ENCODE measurements at places on chromosomes 7 and 10. TPM values are rescaled to one million over a fixed set of nuclear protein-coding genes. Genes with fewer than 3 reads are reported as not detected.

GRCh38 chr7:21944616-21945453, 864 bp downstream of the CDCA7L start:
- H3K27me3 ChIP-seq: no peaks in the 10 kb centered on the region
- H3K4me1 ChIP-seq: peaks cover 1% of the 10 kb centered on the region
- H3K4me3 ChIP-seq: peak overlapping the region; percentile 76
- DNase-seq: peak; percentile 57
- H3K27ac ChIP-seq: peak overlapping the region; percentile 87

DNA sequence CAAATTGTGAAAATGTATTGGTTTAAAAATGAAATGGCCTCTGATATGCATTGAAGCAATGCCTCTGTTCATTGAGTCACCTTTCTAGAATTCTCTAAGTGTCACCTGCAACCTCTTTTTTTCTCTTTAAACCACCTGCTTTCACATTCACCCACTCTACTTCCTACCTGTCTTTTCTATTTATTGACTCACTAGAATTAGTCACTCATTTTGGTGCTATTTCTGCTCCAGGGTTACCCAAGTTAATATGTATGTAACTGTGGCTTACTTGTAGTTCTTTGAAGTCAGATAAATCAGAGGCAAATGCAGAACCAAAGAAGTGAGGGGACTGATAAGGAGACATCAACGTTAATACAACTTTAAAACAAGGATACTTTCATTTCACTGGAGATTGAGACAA, 674.7 kb downstream of the CCSER2 start:
- H3K4me1 ChIP-seq: no peaks in the 10 kb centered on the region
- no peak overlapping the region for H3K4me3 ChIP-seq
- no peak for DNase-seq
- H3K27ac ChIP-seq: no peak overlapping the region
- H3K36me3 ChIP-seq: no peaks in the 10 kb centered on the region
- no peaks in the 10 kb centered on the region for H3K27me3 ChIP-seq

- H3K36me3 ChIP-seq: no peaks in the 10 kb centered on the region
- H3K27ac ChIP-seq: no peak overlapping the region
- peaks cover 5% of the 10 kb centered on the region for H3K4me1 ChIP-seq
- no peak overlapping the region for H3K4me3 ChIP-seq
- H3K27me3 ChIP-seq: no peaks in the 10 kb centered on the region
- peak; percentile 59 for DNase-seq
These were observed 30.6 kb downstream of the POR start for GRCh38 chr7:75945297-75946168.

GRCh38 chr7:101924171-101924570, 106.7 kb downstream of the CUX1 start:
- H3K36me3 ChIP-seq: no peaks in the 10 kb centered on the region
- DNase-seq: no peak
- no peak overlapping the region for H3K4me3 ChIP-seq
- no peak overlapping the region for H3K27ac ChIP-seq
- H3K27me3 ChIP-seq: no peaks in the 10 kb centered on the region

DNA sequence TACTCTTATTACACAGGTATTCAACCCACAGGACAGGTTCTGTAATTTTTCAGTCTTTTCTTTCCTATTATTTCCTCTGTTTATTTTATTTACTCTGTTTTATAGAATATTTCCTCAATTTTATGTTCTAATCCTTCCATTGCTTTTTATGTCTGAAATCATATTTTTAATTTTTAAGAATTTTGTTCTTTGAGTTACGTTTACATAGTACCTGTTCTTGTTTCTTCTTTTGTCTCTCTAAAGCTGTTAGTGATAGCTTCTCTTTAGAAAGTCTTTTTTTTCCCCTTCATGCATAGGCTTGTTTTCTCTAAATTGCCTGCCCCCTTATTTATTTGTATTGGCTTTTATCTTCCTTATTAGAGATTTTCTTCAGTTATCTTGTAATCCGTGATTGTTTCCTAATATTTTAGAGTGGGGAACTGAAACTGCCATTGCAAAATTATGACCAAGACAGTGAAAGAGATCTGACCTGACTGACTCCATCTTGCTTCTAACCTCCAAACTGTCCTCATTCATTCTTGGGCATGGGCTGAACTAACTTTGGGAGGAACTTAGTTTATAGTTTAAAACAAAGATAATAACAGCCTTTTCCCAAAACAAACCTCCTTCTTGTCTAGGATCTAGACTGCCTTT, 187.6 kb downstream of the PFKFB3 start:
- H3K4me3 ChIP-seq: no peak overlapping the region
- H3K4me1 ChIP-seq: no peaks in the 10 kb centered on the region
- no peak overlapping the region for H3K27ac ChIP-seq

DNA sequence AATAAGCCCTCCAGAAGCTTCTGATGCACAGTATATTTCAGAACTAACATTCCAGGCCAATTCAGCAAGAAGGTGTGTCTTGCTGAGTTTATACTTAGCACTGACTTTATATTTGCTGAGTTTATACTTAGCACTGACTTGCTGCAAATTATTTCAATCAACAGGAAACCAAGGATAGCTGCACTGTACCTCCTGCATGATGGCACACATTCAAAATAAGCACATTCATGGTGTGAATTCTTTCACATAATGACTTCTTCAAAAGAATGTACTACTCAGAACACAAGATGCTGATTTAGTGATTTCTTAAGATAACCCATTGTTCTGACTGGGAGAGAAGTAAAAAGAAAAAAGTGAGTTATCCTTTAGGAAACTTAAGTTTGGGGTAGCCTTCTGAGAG, 52.0 kb downstream of the JAZF1 start:
- H3K4me3 ChIP-seq: no peak overlapping the region
- no peaks in the 10 kb centered on the region for H3K27me3 ChIP-seq
- no peak overlapping the region for H3K27ac ChIP-seq
- DNase-seq: no peak
- peaks cover 9% of the 10 kb centered on the region for H3K4me1 ChIP-seq

- DNase-seq: peak; percentile 79
- H3K36me3 ChIP-seq: no peaks in the 10 kb centered on the region
- H3K27ac ChIP-seq: no peak overlapping the region
- no peak overlapping the region for H3K4me3 ChIP-seq
- no peaks in the 10 kb centered on the region for H3K27me3 ChIP-seq
These were observed 188.5 kb downstream of the ZMYND11 start for GRCh38 chr10:323651-324293.

DNA sequence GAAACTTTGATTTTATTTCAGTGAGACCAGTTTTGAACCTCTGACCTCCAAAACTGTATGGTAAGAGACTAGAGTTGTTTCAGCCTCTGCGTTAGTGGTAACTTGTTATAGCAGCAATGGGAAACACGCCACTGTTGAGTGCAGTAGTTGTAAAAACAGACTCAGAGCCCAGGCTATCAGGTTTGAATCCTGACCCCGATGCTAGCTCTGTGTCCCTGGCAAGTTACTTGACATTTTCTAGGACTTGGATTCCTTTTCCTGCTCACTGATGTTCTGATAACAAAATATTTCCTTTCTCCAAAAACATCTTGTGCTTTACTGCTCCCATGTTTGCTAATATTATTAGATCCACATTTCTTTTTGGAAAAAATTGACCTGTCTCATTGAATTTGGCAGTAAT, 131.0 kb downstream of the PLXDC2 start:
- peaks cover 7% of the 10 kb centered on the region for H3K4me1 ChIP-seq
- H3K4me3 ChIP-seq: no peak overlapping the region

- H3K4me1 ChIP-seq: no peaks in the 10 kb centered on the region
- DNase-seq: no peak
- H3K4me3 ChIP-seq: no peak overlapping the region
- H3K27ac ChIP-seq: no peak overlapping the region
- no peaks in the 10 kb centered on the region for H3K27me3 ChIP-seq
These were observed 393.4 kb upstream of the MKI67 start for GRCh38 chr10:128519581-128519980.

DNA sequence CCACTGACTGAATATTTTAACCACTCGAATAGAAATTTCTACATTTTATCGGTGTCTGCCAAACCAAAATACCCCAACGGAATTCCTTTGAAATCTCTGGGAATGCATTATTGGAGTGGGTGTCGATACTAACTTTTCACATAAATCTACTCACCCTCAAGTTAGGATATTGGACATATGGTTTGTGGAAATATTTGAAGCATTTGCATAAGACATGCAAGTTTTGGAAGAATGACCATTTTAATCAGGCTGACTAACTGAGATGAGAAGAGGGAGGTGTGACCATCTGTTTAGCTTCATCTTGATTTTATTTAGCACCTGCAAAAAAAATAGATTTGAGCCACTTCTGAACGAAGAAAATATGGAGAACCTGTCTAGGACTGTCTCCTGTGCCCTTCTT, 61.2 kb downstream of the KLF6 start:
- peaks cover 2% of the 10 kb centered on the region for H3K27me3 ChIP-seq
- no peak overlapping the region for H3K27ac ChIP-seq
- no peaks in the 10 kb centered on the region for H3K36me3 ChIP-seq
- no peak for DNase-seq
- no peak overlapping the region for H3K4me3 ChIP-seq

- DNase-seq: no peak
- no peak overlapping the region for H3K27ac ChIP-seq
- H3K36me3 ChIP-seq: no peaks in the 10 kb centered on the region
- H3K27me3 ChIP-seq: no peaks in the 10 kb centered on the region
- peaks cover 2% of the 10 kb centered on the region for H3K4me1 ChIP-seq
- no peak overlapping the region for H3K4me3 ChIP-seq
These were observed 55.1 kb upstream of the PPIF start for GRCh38 chr10:79292026-79292766.

DNA sequence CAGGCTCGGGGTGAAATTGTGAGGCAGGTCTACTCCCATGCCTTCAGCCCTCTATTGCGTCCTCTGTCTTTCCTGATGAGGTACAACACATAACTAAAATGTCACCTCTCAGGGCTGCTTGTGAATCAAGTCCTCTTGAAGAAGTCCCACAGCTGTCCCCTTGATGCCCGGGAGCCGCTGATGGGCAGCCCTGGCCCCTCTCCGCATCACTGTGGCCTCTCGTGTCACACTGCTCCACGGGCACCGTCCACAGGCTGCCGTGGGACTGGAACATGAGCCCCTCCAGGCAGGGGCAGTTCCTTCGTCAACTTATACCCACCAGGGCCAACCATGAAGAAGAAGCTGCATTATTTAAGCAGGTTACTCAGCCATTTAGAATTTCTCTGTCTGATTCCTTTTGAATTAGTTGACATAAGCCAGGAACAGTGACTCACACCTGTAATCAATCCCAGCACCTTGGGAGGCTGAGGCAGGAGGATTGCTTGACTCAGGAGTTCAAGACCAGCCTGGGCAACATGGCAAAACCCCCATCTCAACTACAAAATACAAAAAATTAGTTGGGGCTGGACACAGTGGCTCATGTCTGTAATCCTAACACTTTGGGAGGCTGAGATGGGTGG, 58.5 kb upstream of the UBE3C start:
- H3K27me3 ChIP-seq: no peaks in the 10 kb centered on the region
- no peak overlapping the region for H3K4me3 ChIP-seq
- DNase-seq: no peak
- no peaks in the 10 kb centered on the region for H3K36me3 ChIP-seq
- H3K27ac ChIP-seq: no peak overlapping the region

DNA sequence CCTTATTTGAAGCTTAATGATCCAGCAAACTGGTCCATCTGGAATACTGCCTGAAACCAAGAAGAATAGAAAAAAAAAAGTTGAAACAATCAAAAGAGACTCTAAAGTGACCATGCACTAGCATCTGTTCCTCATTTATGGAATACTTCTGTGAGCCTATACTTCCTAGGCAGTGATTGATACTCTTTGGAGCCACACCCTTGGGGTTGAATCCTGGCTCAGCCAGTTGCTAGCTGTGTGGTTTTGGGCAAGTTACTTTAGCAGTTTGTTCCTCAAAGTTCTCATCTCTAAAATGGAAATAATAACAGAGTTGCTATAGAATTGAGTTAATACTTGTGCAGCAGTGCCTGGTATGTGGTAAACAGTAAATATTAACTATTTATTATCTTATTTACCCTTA, 208.9 kb downstream of the GPR158 start:
- H3K4me1 ChIP-seq: no peaks in the 10 kb centered on the region
- H3K27me3 ChIP-seq: no peaks in the 10 kb centered on the region
- no peak overlapping the region for H3K27ac ChIP-seq
- H3K4me3 ChIP-seq: no peak overlapping the region

DNA sequence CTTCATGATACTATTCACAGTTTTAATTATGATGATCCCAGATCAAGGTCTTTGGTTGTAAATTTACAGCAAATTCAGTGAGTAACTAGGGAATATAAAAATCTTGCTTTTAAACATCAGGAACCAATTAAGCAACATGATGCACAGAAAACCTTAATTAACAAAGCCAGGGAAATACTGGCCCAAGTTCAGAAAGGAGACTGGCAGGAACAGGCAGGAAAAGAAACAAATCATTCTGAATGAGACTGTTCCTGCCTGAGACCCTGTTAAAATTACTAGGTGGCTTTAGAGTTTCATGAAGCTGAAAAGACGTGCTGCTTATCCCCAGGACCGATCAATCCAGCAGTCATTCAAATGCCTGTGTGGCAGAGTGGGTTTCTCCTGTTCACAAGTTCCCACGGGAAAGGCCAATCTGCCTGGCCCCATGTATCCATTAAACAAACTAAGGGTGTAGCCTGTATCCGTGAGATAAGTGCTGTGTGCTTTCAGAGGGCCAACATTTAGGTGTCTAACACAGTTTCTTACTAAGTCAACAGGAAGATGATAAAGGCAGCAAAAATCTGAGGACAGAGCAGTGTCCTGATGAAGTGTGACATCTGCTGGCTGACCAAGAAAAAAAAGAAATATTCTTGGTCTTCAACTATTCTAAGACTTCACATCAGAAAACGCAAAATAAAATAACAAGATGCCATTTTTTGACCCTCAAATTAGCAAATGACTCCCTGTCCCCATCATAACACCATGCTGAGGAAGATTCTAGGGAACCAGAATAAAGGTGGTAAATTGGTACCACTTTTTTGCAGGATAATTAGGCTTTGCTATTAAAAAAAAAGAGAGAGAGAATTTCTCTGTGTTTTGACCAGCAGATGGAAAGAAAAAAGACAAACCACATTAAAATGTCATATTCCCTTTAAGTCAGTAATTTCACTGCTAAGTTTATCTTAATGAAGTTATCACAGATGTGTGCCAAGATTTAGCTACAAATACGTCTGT, 34.2 kb downstream of the PUS7 start:
- H3K27ac ChIP-seq: no peak overlapping the region
- no peak overlapping the region for H3K4me3 ChIP-seq
- DNase-seq: no peak
- no peaks in the 10 kb centered on the region for H3K36me3 ChIP-seq
- H3K27me3 ChIP-seq: no peaks in the 10 kb centered on the region
- peaks cover 3% of the 10 kb centered on the region for H3K4me1 ChIP-seq

The ZNF789 gene
- total RNA-seq: 5.4 TPM

The ATOH7 gene
- not detected for total RNA-seq

The LAMB4 gene
- not detected for total RNA-seq

The THNSL1 gene
- total RNA-seq: 3.3 TPM

The KEL gene
- total RNA-seq: 0.72 TPM

The CCDC126 gene
- total RNA-seq: 12.1 TPM

The ADAM8 gene
- total RNA-seq: 3.4 TPM

The FGFBP3 gene
- 1.3 TPM for total RNA-seq
